ENCODE measurements at places on chromosomes 6 and 20.

GRCh38 chr20:5056801-5057599, 55.7 kb upstream of the SLC23A2 start:
- DNase-seq: peak; percentile 35

DNA sequence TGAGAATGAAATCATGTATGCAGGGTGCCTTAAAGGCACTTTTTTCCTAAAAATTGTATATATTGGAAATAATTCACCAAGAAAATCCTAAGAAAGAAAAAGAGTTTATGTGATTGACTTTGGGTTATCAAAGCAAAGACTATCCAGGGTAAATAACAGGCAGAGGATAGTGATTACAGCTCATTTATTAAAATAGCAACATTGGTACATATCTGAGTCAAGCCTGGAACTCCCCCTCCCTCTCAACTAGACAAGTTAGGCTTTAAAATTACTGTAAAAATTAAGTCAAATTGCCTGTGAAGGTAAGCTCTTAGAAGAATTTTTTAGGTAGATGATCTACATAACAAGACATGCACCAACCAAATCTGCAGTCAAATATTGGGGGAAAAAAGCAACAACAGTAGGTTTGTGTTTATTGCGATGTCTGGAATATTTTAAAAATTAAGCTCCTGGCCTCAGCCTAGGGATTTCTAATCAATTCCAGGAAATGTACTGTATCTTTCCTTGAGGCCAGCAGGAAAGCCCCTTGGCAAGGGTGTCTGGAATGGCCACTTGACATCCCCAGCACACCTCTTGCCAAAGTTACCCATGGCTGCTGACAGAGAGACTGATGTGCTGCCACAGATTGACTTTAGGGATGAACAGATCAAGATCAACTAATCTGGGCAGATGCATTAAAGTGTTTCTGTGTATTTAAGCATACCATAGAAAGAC, 31.2 kb upstream of the HBS1L start:
- DNase-seq: no peak

GRCh38 chr6:97066056-97066455, 141.5 kb downstream of the KLHL32 start:
- no peak for DNase-seq

- no peak for DNase-seq
Measured at GRCh38 chr6:26205161-26205624, 118.0 kb downstream of the HFE start.

DNA sequence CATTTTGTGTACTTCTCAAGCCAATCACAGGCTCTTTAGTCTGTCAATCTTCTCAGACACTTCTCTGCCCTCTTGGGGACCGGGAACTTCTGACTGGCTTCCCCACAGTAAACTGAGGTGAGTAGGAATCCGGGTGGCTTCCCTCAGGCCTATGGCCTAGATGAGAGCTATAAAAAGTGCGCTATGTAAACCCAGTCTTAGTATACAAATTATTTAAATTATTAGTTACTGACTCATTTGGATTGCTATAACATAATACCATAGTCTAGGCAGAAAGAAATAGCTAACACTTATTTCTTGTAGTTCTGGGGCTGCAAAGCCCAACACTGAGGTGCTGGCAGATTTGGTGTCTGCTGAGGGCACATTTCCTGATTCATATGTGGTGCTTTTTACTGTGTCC, 109.2 kb upstream of the MCHR2 start:
- no peak for DNase-seq

DNA sequence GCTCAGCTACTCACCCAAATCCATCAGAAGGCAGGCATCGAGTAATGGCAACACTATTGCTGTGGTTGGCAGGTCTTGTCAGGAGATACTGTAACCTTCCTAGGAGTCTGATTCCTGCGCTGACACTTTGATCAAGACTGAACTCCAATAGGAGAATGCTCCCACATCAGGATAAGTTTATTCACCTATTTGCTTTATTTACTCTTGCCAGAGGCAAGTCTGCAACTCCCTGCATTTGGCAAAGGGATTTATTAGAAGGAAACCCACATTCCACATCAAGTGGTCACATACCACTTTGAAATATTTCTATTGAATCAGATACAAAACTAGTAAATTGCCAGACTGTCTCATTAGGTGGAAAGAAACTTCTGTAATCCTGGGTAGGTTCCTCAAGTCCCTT, 43.5 kb downstream of the ZFAND3 start:
- DNase-seq: no peak

- DNase-seq: no peak
Measured at GRCh38 chr20:22511943-22512910, 72.1 kb downstream of the FOXA2 start.

DNA sequence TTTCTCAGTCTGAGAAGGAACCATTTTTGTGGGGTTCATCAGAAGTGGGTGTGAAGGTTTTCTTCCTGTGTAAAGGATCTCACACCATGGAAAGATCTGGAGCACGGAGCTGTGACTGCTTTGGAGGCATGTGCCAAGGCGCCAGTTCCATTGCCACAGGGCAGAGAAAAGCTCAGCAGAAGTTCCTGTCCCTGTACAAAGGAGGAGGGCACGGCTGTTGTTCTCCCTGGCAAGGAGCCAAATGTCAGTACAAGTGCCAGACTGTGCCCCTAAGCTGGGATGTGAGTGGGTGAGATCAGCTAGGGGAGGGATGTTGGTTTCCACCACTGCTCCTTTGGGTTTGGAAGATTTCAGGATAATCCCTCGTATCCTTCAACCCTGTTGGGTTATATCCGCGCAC, 117.3 kb downstream of the CRYBG1 start:
- no peak for DNase-seq

- DNase-seq: no peak
Measured at GRCh38 chr6:8855411-8855810, 420.1 kb upstream of the SLC35B3 start.

GRCh38 chr6:71766146-71766760, 120.1 kb upstream of the RIMS1 start:
- DNase-seq: no peak

- no peak for DNase-seq
Measured at GRCh38 chr6:91166271-91167046, 579.6 kb upstream of the MAP3K7 start.
